ENCODE measurements at places on chromosomes 4 and X.

DNA sequence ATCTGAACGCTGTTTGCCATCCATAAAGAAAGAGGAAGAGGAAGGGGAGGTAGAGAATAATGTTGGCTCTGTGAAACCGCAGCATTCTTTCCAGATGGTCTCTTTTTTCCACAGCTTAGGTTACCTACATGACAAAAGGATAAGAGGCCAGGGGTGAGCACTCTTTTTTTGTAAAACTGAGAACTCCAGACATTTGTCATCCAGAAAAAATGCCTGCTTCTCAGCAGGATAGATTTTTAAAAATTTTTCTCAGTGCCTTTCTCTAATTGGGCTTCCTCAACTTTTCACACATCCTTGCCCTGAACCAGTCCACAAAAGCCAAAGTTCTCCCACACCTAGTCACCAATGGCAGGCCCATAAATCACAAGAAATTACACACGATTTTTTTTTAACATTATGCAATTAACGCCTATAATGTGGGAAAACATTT is 158.1 kb upstream of the TENM3 start:
- DNase-seq: no peak

DNA sequence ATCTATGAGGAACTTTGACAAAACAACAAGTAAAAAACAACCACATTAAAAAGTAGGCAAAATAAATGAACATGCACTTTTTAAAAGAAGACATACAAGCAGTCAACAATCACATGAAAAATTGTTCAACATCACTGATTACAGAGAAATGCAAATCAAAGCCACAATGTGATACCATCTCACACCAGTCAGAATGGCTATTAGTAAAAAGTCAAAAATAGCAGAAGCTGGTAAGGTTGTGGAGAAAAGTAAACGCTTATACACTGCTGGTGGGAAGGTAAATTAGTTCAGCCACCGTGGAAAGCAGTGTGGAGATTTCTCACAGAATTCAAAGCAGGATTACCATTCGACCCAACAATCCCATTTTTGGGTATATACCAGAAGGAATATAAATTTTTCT is 17.0 kb upstream of the LNX1 start:
- no peak for DNase-seq

DNA sequence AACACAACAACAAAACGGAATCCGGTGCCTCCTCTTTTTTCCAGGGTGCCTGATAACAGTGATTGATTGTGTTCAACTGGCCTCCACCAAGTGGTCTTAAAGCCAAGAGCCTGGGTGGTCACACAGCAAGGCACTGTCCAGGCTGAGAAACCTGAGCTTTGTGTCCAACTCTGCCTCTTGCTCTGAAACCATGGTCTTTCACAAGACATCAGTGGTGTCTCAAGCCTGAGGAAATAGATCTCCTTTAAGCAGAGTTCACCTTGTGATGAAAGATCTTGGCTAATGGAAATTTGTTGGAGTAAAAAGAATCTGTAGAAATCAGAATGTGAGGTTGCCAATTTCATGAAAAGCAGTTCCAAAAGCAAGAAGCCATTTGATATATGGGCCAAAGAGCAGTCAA is 47.3 kb upstream of the ACSL1 start:
- DNase-seq: no peak

GRCh38 chrX:29728639-29729038 is 486.7 kb upstream of the MAGEB2 start:
- no peak for DNase-seq

GRCh38 chrX:129741880-129742758 is 3.3 kb downstream of the XPNPEP2 start:
- no peak for DNase-seq

DNA sequence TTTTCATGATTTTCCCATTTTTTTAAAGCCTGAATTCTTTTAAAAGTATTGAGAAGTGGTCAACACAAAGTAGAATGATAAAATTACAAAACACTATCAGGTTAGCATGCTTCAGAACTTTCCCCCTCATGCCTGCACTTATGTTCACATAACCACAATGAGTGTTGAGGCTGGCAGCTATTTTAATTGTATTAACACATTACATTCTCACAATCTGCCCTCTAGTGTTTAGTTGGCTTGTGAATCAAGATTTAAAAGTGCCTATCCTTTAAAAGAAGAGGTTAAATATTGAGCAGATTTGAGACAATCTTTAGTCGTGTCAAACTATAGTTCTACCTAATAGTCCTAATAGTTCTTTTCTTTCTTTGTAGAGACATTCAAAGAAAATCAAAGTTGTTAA is 93.6 kb upstream of the NAP1L5 start:
- no peak for DNase-seq

- DNase-seq: no peak
Measured at GRCh38 chr4:17788956-17789355, 7.5 kb upstream of the FAM184B start.

DNA sequence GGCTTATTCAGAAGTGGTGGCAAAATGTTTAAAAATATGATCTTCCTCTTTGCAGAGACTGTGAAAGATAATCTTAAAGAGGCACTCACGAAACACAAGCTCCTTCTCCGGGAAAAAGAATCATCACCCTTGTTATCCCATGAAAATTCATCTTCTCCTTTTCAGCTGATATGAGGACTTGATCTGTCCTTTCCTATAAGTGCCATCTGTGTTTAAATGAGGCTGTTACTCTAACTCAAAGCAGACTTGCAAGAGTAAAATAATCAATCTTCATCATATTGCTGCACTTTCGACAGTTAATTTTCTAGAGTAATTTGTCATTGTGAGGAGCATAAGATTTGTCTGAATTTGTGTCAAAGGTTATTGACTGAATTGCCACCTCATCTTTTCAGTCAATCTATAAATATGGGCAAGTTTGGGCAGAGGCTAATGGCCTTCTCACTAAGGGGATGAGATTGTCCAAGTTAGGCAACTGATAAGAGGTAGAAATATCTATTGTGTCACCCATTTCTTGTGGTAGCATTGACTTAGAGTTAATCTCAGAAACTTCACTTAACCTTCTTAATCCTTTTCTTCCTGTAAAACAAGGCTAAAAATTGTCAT is 452.9 kb downstream of the GRXCR1 start:
- DNase-seq: no peak

- no peak for DNase-seq
Measured at GRCh38 chr4:88533937-88534750, 10.6 kb upstream of the PYURF start.

- no peak for DNase-seq
Measured at GRCh38 chr4:40378619-40379018, 43.5 kb downstream of the CHRNA9 start.

All from 8988T (cell line).